Esophagus muscularis mucosa (tissue), 4 donors: ENCODE measurements at places on chromosomes 11 and 22.

DNA sequence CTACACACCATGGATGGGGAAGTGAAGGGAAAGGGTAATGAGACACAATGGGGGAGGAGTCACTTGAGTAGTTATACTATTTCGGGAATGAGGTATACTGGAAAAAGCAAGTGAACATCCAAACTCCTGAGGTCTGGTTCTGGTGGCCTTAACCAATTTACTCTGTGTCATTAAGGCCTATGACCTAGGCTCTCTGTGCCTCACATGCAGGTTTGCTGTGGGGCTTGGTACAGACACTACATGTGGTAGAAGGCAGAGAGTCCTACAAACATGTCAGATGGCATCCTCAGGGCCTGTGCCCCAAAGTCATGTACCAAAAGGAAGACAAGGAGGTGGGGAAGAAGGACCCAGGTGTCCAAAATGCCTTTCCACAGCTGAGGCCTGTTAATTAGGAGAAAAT is 98.9 kb downstream of the TRIM29 start:
- DNase-seq: no peak

DNA sequence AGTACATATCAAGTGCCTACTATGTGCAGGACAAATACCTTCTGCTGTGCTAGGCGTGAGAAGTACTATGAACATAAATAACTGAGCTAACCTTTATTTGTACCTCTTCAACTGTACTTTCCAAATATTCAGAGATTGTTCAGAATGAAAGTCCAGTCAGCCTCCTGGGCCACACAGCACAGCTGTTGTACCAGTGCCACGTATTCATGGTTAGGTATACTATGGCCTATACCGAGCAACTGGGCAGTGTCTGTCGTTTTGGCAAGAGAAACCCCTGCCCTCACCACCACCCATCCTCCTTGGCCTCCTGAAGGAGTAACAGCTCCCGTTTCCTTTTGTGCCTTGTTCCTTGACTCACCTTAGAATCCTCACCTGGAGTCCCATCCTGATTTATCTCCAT is 53.0 kb downstream of the RASSF10 start:
- DNase-seq: no peak

- no peak for DNase-seq
These were observed 382.1 kb downstream of the MN1 start for GRCh38 chr22:27419473-27419872.

DNA sequence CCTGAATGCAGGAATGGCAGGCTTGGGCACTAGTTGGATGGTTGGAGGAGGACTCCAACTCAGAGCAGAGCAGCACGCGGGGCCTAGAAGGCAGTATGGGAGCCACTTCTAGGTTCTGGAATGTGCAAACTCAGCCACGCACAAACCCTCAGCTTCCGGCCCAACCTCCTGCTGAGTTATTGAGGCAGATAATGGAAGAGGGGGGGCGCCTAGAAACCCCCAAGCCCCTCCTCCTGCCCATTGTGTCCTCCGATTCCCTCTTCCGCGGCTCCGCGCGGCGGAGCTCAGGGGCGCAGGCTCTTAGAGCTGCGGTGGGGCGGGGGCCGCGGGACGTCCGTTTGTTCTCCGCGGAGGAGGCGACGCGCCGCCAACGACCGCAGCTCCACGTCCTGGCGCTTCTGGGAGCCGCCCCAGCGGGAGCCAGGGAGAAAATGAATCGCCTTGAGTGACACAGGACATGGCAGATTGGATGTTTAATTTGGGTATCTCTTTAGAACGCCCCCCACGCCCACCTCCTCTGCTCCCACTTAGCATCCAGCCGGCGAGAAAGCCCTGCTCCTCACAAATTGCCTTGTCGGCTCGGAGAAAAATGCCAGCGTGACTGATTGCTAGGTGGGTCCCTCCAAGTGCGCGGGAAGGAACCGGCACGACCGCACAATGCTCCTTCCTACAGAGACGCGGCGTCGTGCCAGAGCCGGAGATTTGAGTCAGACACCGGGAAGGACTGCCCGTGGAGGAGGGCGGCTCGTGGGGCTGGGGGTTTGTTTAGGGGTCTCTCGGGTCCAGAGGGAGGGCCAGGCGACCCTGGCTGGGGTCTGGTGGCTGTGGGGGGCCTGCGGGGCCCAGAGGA is 144.6 kb downstream of the NECTIN1 start:
- no peak for DNase-seq

GRCh38 chr11:130435671-130436070 is 7.3 kb upstream of the ADAMTS8 start:
- DNase-seq: no peak

DNA sequence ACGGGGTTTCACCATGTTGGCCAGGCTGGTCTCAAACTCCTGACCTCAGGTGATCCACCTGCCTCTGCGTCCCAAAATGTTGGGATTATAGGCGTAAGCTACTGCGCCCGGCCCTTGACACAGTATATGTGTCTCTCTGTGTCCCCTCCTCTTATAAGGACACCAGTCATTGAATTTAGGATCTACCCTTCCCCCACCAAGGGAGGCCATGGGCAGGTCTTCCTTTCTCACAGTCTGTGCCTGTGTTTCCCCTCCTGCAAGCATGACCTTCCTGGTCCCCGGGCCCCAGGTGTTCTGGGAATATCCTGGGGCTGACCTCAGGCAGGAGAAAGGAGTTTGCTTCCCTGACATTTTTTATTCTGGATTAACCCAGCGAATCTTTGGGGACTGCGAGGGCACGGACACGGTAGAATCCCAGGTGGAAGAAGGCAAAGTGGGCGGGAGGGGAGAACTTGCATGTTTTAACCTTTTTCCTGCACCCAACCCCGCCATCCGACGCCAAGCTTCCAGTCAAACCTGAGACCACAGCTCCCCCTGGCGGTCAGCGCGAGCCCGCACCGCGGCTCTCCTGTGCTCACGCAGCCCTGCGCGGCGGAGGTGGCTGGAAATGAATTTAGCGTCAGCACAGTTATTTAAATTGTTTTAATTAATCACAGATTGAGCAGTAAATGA is 42.1 kb upstream of the ISX start:
- no peak for DNase-seq

DNA sequence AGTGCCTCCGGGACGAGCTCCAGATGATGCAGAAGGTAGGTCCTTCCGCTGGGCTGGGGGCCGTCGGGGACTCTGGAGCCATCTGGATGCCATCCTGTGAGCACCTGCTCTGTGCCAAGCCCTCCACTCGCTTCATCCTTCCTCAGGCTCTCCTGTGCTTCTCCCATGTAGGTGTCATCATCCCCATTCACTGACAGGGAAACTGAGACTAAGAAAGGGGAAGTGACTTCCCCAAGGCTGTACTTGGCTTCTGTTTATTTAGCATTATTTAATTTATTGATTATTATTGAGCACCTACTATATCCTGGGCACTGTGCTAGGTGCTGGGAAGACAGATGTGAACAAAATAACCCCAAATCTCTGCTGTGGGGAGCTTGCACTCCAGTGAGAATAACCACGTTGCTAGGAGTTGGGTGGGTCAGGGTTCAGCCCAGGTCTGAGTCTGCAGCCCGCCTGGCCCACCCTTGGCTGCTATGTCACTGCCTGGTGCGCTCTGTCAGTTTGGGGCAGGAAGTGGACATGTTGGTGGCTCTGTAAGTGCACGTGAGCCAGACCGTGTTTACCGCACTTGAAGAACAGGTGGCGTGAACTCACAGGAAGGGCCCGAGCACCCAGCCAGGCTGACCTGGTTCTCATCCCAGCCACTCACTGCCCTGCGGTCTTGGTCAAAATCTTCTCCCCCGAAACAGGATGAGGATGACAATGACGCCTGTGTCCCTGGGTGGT is 35.9 kb upstream of the GCAT start:
- DNase-seq: no peak

- peak; percentile 89 for DNase-seq
These were observed 57.8 kb downstream of the SPATA19 start for GRCh38 chr11:133787379-133788141.

GRCh38 chr11:17571431-17572358 is 24.6 kb downstream of the OTOG start:
- no peak for DNase-seq

DNA sequence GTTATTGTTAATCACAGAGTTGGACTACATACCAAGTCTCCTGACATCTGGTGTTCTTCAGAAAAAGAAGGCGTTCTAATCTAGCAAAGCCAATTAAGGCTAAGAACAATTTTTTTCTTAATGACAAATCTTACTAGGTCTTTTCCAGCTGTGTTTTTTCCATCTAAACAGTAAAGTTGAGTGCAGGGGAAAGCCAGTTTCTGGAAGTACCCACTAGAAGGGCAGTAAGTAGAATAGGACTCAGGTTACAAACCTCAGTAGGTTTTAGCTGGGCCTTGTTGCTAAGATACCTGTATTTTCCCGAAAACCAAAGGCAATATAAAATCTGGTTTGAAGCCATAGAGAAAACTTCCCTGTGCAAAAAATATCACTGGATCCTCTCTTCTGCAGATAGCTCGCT is 351.9 kb downstream of the ETS1 start:
- no peak for DNase-seq

GRCh38 chr11:47573321-47573720 is 5.4 kb downstream of the KBTBD4 start:
- no peak for DNase-seq

GRCh38 chr11:113615773-113616172 is 90.3 kb downstream of the TMPRSS5 start:
- no peak for DNase-seq

- no peak for DNase-seq
These were observed at the start of gene GRK2 for GRCh38 chr11:67266449-67267187. Gene GRK2, plus strand, starts transcription at chr11:67266473. Its CDS starts 227 bp downstream, at chr11:67266700.

GRCh38 chr11:89437317-89437716 is 53.9 kb downstream of the NOX4 start:
- DNase-seq: no peak

- DNase-seq: no peak
These were observed at the start of gene PLCB3 for GRCh38 chr11:64251016-64251752. Gene PLCB3, plus strand, starts transcription at chr11:64251530. Its CDS starts 120 bp downstream, at chr11:64251650.

- DNase-seq: no peak
These were observed 4.8 kb downstream of the SMIM38 start for GRCh38 chr11:69160296-69161116.

GRCh38 chr22:32697331-32697995 is 104.0 kb upstream of the TIMP3 start:
- DNase-seq: no peak

GRCh38 chr22:37120569-37121340 is 11.2 kb upstream of the TMPRSS6 start:
- DNase-seq: no peak

- DNase-seq: no peak
These were observed 49.8 kb downstream of the SMCO4 start for GRCh38 chr11:93493252-93493897.

DNA sequence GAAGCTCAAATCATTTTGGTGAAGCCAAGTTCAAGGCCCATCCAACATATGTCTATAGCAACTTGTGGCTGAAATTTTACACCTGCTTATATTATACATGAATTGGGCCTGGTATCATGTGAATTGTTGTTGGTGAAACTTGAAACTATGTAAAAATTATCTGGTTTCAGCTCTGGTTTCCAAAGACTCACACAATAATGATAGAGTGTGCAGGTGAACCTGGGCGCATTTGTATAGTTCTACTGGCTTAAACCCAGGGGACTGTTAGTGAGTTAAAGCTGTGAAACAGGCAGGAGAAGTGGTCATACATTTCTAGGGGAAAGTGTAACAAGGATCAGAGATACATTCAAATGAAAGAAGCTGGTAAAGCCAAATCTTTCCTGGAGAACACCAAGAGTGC is 627.3 kb downstream of the METTL15 start:
- no peak for DNase-seq

- DNase-seq: no peak
These were observed 41.8 kb downstream of the ENTHD1 start for GRCh38 chr22:39851606-39852315.

- no peak for DNase-seq
These were observed 8.5 kb downstream of the DCHS1 start for GRCh38 chr11:6646918-6647679.

- no peak for DNase-seq
These were observed 24.4 kb downstream of the RTN4R start for GRCh38 chr22:20243537-20244249.
